ENCODE measurements at places on chromosomes 12 and 14.

DNA sequence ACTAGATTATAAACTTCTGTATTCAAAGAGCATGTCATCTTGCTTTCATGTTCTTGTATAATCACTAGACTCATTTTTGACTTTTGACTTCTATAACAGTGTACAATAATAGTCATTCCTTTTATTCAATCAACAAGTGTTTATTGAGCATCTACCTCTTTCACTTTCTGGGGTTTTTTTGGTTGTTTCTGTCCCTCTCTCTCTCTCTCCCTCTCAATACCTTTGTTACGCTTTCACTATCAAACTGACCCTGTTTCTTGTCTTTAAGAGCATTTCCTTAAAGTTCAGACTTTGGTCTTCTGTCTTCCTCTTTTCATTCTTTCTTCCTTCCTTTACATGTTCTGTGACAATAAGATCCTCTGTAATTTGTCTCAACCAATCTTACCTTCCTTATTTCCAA lies 49.5 kb downstream of the GPR137C start:
- DNase-seq = no peak

GRCh38 chr12:57154804-57155434 lies 7.5 kb upstream of the LRP1-AS start:
- DNase-seq = no peak

DNA sequence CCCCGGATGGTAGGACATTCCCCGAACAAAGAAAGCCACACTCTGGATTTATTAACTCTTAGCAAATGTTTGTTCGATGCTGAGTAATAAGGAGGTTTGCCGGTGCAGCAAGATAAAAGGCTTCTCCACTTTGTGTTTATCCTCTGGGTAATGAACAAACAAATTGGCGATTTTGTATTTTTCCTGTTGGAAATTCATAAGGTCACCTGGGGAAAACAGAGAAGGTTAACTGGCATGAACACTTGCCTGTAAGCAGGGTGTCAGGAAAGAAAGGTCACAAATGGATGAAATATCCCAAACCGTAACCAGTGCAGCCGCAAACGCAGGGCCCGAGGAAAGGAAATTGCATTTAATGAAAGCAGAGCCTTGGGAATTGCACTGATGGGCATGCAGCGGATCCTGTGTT lies 132.8 kb downstream of the RMST start:
- no peak for DNase-seq

- DNase-seq = peak; percentile 58
Measured at GRCh38 chr14:105315211-105315721, 718 bp downstream of the PACS2 start.

- no peak for DNase-seq
Measured at GRCh38 chr12:123573870-123574269, 10.5 kb upstream of the TMED2 start.

DNA sequence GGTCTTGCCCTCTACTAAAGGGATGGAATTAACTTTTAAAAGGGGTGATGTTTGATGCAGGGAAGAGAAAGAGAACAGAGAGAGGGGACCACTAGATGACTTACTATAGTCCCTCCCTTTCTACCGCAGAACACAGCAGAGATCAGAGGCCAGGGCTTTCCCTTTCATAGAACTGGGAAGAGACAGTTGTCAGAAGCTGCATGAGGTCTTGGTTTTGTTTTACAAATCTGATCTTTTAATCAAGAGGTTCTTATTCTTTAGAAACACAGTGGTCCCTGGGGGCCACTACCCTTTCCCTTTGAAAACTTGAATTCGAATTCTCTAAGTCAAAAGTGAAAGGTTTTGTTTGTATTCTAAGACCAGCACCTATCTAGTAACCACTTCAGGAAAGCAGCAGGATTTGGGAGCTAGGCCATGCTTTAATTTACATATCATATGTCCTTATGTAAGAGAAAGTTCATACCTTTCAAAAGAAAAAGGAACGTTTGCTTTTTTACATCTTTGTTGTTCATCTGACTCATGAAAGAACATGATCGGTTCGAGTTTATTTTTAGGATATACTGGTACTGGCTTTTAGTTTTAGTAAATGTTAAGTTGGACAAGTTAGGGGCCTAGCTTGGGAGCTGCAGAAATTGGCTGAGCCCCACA lies 6.3 kb downstream of the FBXL14 start:
- no peak for DNase-seq

Measured in RPMI8226 (cell line).